Hindlimb muscle (tissue), 1 donor: ENCODE measurements at places on chromosomes 11 and 22. TPM values are rescaled to one million over a fixed set of nuclear protein-coding genes. Genes with fewer than 3 reads are reported as not detected.

NXPE4 gene
- polyA plus RNA-seq, result not detected

BTBD10 gene
- 21.7 TPM for polyA plus RNA-seq

ASCL3 gene
- polyA plus RNA-seq, result not detected

TMPRSS5 gene
- polyA plus RNA-seq, result 1.7 TPM

CYP2D6 gene
- 1.4 TPM for polyA plus RNA-seq

ATL3 gene
- polyA plus RNA-seq, result 14.1 TPM

FGF19 gene
- 0.58 TPM for polyA plus RNA-seq

OR52E5 gene
- polyA plus RNA-seq, result not detected

CSF2RB gene
- 2.0 TPM for polyA plus RNA-seq

CADM1 gene
- 23.1 TPM for polyA plus RNA-seq

MUC5AC gene
- not detected for polyA plus RNA-seq

DNA sequence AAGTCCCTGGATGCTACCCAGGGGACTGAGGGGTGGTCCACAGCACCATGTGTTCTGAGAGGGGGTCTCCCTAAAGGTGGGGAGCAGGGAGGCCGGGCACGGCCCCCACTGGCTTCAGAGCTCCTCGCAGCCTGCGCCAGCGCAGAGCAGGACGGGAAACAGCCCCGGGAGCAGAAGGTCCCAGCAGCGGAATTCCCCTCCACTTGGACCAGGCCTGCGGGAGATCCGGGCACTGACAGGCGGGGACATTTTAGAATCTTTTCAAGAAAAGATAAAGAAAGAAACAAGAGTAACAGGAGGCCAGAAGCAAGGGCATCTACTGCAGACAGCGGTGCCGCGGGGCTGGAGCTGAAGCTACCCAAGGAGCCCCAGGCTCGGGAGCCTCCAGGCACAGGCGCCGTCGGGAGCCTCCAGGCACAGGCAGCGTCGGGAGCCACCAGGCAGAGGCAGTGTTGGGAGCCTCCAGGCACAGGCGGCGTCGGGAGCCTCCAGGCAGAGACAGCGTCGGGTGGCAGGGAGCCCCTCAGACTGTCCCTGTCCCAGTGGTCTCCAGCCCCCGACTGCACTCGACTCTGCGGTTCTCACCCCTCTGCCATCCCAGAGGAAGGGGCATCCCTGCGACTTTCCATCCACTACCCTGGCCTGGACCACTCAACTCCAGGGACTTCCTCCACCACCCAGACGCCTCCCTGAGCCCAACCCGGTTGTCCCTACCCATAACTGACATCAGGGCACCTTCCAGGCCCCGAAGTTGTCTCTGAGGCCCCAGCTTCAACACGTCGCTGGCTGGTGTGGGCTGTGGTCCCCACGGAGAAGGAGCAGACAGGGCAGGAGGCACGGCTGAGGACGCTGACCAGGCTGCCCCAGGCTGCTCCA, 211.1 kb downstream of the BRD1 start:
- no peak for DNase-seq

GRCh38 chr22:33220476-33221080, 162.4 kb upstream of the SYN3 start:
- no peak for DNase-seq

DNA sequence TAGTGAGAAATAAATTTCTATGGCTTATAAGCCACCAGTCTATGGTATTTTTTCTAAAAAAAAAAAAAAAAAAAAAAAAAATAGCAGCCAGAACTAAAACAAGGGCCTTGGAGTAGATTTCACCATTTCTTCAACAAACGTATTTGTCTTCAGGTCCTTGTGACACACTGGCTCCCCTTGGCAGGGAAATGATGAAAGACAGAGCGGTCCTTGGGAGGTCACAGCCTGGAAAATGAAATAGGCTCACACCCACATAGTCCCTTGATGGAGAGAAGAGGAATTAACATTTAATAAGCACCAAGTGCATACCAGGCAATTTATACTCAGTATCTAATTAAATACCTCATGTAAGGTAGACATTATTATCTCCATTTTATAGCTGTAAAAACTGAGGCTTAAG, 25.7 kb upstream of the ACER3 start:
- no peak for DNase-seq

GRCh38 chr22:49650336-49651241, 177.1 kb downstream of the BRD1 start:
- DNase-seq, result no peak

DNA sequence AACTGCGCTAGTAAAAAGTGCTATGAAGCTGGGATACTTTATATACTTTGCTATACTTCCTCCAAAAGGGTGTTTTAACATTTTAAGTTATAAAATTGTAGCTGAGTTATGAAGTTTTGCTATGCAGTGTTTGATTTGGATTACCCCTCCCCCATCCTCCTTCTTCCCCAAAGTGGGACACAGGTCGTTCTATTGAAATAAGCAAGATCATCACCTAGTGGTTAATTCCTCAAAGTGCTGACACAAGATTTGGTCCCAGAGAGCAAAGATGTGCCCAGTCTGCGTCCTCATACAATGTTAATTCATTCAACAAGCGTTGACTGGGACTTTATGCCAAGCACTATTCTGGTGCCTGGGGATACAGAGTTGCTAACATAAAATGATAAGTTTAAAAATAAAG, 78.5 kb downstream of the SPON1 start:
- DNase-seq, result no peak

DNA sequence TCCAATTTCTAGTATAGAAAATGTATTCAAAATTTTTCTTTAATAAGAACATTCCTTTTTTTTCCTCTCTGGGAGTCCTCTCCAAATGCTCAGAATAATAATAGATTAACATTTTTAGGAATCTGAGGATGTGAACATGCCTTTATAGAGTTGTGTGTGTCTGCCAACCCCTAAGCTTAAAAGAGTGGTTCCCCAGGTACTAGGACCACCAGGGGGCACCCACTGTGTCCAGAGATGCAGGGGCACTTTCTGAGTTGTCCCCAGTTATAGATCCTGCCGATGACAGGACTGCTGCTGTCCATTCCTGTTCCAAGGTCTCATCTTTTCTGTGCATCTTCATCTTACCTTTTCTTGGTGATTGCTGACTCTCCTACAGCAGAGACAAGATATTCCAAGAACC, 27.0 kb upstream of the MICAL2 start:
- DNase-seq, result no peak

- no peak for DNase-seq
These were observed 43.4 kb downstream of the BCR start for GRCh38 chr22:23223569-23224317.

DNA sequence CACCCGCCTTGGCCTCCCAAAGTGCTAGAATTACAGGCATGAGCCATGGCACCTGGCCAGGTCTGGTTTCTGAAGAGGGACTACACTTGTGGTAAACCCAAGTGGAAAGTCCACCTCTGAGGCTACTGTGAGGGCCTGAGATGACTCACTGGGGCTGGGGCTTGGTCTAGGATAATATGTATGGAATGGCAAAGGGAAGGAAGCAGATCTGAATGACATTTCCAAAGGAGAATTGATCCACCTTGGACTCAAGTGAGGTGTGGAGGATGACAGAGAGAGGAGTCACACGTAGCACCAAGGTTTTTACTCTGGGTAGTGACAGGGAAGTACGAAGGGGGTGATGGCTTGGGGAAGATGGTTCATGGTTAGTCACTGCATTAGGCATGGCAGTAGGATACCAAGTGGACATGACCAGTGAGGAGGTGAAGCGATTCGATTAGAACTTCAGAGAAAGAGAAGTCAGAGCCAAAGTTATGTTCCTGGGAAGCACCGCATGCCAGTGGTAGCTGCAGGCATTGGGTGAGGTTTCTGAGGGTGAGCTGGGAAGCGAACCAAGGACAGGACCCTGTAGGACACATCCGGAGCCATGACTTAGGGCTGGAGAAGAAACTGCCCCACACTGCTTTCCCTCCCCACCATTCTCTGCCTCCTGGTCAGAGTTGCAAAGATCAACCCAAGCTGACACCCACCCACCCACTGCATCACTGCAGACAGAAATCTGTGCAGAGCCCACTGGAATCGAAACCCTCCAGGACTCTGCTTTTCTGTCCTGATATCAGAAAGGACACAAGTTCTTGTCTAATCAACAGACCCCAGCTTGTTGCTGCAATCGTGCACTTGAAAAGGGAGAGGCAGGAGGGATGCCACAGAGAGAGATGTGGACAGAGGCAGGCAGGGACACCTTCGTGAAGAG, 13.0 kb upstream of the BCL9L start:
- DNase-seq, result no peak

DNA sequence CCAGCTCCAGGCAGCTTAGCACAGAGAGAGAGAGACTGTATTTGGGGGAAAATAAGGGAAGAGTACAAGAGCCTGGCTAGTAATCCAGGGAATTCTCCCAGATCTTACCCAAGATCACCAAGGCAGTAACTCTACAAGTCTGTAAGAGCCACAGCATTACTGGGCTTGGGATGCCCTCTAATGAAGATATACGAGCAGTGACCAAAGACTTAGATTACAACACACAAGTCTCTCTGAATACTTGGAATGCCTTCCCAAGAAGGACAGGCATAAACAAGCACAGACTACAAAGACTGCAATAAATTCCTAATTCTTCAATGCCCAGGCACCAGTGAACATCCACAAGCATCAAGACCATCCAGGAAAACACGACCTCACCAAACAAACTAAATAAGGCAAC, 17.7 kb downstream of the DNAJC24 start:
- no peak for DNase-seq

GRCh38 chr11:79129702-79130101, 311.1 kb downstream of the TENM4 start:
- no peak for DNase-seq

DNA sequence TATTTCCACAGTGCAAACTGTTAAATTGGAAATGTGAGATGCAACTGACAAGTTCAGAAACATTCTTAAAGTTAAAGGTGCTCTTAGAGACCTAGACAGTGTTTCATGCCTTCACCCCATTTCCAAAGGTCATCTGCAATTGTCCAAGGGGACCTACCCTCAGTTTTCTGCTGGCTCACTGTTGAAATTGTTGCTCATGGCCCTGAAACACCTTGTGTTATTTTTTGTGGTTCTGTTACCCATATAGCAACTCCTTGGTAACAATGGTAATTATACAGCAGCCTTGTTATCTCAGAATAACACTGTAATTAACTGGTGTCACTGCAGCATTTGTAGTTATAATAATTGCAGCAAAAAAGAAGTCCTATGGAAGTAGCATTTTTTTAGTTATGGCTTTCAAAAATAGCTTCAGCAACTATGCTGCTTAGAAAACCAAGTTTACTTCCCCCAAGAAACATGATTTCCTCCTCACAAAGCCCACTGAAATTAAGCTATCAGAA, 49.2 kb upstream of the CCDC34 start:
- no peak for DNase-seq

- DNase-seq, result no peak
These were observed 9.6 kb downstream of the CHST1 start for GRCh38 chr11:45655831-45656230.

DNA sequence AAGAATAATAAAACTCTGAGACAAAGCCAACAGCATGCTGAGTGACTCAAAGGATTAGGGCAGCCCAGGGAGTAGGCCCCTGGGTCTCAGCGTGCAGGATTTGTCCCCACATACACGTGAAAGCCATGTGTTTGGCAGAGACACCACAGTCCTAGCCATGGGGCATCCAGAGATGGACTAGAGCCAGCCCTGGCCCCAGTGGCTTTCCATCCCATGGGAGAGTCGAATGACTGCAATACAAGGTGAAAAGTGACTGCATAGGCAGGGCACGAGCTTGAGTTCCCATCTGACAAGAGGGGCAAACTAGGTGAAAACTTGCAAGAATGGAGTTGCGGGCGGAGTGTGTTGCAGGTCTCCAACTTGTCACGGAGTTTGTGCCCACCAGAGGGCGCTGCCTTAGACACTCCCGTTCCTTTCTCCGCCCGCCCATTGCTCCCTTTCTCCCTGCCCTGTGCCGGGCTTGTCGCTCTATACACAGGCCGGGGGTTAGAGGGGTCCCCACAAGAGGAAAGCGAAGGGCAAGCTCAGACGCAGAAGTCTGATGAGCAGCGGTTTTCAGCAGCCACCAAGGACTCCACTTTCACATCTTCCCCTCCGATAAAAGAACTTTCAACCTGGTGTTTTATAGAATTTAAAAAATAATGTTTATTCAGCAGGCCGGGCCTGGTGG, 24.2 kb downstream of the TSKU start:
- peak; percentile 78 for DNase-seq

DNA sequence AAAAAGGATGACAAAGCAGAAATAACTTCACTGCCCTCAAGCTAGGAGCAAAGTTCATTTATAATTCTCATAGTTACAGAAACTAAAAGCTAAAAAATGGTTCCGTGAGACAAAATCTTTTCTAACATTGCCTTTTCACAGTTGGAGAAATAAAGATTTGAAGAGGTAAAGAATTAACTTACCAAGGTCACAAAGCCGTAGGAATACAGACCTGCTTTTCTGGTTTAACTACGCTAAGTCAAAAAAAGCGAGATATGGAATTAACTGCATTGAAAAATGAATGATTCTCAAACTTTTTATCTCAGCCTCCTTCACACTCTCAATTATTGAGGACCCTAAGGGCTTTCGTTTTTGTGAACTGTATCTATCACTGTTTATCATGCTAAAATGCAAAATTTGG, 95.3 kb downstream of the SLC17A6 start:
- DNase-seq, result no peak

GRCh38 chr11:5553343-5553742, 5.0 kb upstream of the OR52H1 start:
- DNase-seq, result no peak

- DNase-seq, result no peak
These were observed 1359.9 kb downstream of the LRRC4C start for GRCh38 chr11:40099426-40100161.

DNA sequence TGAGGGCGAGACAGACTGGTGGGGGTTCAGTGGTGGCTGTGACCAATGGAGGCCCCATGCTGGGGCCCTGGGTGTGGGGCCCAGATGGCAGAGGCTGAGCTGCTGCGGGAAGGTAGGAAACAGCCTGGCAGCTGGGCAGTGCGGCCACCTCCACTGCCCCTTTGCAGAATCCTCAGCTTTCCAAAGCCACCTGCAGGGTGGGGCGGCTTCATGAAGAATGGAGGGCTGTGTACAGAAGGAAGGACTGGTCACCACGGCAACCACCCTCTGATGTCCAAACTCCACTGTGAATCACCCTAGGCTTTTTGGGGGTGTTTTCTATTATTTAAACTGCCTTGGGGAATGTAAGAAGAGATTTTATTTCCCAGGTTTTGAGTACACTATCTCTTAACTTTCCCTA, 166.3 kb upstream of the NAV2 start:
- DNase-seq, result no peak
